ENCODE measurements at places on chromosomes 16 and 17.

- no peak for DNase-seq
These were observed 76.8 kb downstream of the MPRIP start for GRCh38 chr17:17119106-17119505.

DNA sequence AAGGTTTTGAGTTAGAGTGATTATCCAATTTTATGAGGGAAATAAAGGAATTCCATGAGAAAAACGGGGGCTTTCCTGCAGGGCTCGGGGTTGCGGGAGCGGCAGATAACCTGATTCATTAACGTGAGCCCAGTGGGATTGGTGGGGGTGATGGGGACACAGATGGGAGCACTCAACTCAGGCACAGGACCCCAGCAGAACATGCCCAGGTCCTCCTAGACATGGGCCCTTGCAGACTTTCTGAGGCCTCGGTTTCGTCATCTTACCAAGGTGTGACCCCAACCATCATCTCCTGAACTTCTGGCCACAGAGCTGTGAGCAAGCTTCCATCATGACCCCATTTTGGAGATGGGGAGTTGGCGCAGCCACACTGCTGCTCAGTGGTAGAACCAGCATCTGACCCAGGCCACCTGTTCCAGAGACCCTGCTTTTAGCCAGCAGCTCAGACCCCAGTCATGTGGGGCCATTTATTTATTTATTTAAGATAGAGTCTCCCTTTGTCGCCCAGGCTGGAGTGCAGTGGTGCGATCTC lies 22.3 kb downstream of the CARHSP1 start:
- no peak for DNase-seq

DNA sequence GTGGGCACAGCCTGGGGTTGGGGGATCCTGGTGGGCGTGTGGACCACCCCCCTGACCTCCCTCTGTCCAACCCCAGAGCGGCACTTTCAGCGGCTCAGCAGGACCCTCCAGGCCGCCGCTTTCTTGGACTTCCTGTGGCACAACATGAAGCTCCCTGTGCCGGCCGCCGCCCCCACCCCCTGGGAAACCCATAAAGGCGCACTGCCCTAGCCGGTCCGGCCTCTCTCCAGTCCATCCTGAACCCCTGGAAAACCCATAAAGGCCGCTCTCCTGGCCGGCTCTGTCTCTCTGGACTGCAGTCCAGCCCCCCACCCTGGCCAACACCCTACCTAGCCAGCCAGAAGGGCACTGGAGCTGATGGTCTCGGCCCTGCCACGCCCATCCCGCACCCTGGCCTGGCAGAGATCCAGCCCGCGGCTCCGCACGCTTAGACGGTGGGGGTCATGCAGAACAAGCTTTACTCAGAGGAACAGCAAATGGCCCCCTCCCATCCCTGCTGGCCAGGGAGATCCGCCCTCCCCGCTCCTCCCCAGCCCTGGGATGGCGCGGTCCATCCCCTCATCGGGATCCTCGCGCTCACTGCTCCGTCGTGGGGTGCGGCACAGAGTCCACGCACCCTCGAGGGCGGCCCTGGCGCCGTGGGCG lies 2.7 kb downstream of the NOXO1 start:
- DNase-seq = no peak

DNA sequence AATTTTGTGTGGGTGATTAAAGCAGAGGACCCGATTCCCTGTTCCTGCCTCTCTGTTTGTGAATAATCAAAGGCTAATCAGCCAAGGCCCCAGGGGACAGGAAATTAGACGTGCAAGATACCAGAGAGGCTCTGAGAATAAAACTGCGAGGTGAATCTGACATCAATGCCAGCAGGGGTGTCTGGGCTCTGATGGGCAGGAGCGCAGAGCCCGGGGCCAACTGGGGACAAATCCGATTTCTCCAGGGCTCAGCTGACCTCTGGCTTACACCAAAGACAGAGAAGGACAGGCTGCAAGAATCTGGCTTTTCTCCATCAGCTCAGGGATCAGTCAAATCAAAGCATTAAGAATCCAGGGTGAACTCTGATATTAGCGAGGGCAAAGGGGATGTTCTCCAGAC lies 174.3 kb downstream of the XYLT1 start:
- no peak for DNase-seq

DNA sequence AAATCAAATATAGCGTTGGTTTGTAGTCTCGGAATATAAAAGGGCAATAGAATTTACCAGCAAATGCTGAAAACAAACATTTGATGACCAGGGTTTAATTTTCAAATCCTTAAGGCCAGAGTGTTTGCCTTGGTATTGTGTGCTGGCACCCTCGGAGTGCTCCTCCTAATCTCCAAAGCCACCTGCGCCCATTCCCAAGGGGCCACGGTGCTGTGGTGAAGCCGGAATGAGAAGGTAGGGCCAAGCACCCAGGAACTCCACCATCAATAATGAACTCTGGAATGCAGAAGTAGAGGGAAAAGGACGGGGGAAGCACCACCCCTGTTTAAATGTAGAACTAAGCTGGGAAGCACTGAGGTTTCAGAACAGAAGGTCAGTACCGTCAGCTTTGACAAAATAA lies 51.9 kb downstream of the COG7 start:
- no peak for DNase-seq

DNA sequence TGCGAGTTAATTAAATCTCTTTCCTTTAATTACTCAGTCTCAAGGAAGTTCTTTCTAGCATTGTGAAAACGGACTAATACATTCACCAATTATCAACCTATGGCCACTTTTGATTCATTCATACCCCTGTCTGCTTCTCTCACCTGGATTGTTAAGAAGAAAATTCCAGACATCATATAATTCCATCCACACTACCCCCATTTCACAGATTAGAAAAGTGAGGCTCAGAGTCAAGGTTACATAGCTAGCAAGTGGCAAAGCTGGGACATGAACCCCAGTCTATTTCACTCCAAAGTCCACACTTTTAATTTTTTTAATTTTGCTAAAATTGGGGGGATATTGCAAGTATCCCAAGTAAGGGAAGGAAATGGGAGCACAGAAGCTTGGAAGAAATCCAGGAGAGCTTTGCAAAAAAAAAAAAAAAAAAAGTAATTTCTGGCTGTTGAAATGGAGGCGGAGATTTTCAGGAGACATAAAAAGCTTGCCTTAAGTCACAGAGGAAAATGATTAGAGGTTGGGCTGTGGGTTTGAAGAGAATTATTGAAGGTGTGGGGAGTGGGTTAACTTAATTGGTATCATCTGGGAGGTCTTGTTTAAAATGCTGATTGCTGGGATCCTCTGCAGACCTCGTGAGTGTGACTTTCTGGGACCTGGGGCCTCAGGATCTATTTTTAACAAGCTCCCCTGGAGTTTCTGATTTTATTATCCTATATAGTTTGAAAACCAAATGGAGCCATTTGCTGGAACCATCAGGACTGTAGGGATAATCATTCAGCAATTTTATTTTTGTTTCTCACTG lies 42.3 kb upstream of the ZKSCAN2 start:
- DNase-seq = no peak

- no peak for DNase-seq
These were observed 11.4 kb downstream of the NETO2 start for GRCh38 chr16:47132308-47132707.

GRCh38 chr17:72223866-72224291 lies 103.1 kb downstream of the SOX9 start:
- no peak for DNase-seq

GRCh38 chr17:82097919-82098168 lies 192 bp downstream of the FASN start:
- DNase-seq = no peak

DNA sequence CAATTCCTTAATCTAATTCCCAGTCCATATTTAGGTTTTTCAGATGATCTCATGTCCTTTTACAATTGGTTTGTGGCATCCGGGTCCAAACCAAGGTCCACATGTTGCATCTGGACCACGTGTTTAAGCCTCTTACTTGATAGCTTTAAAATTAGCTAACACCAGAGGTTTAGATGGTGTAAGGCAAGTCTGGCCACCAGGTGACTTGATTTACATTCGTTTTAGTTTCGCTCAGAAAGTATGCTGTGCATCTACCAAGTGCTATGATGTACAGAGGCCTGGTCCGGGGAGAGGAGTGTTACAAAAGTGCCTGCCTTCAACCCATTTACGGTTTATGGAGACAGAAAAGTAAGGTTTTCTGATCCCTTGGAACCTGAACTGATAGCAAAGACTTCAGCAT lies 878 bp upstream of the DNAJA2 start:
- DNase-seq = no peak

DNA sequence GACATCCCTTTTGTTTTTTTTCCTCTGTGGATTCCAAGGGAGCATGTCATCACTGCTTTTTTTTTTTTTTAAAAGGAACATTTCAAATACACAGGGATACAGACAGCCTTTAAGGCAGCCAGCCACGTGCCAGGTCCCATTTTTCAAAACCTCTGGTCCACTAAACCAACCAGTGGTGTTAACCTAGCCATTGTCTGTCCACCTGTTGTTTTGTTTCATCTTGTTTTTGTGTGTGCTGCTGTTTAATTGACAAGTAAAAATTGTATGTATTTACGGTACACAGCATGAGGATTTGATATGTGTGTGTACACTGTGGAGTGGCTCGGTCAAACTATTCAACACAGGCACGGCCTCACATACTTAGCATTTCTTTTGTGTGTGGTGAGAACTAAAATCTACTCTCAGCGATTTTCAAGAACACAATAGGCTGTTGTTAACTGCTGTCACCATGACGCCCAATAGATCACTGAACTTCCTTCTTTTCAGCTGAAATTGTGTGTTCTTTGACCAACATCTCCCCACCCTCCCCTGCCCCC lies 19.2 kb downstream of the TMEM114 start:
- DNase-seq = no peak

DNA sequence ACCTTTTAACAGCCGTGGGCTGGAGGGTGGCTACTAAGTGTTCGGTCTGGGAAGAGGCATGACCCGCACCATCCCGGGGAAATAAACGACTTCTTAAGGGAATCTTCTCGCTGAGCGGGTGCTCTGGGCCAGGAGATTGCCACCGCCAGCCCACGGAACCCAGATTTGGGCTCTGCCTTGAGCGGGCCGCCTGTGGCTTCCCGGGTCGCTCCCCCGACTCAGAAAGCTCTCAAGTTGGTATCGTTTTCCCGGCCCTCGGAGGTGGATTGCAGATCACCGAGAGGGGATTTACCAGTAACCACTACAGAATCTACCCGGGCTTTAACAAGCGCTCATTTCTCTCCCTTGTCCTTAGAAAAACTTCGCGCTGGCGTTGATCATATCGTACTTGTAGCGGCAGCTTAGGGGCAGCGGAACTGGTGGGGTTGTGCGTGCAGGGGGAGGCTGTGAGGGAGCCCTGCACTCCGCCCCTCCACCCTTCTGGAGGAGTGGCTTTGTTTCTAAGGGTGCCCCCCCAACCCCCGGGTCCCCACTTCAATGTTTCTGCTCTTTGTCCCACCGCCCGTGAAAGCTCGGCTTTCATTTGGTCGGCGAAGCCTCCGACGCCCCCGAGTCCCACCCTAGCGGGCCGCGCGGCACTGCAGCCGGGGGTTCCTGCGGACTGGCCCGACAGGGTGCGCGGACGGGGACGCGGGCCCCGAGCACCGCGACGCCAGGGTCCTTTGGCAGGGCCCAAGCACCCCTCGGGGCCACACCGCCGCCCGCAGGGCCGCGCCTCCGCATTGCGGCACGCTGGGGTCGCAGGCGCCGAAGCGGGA lies 3.6 kb upstream of the CBX4 start:
- DNase-seq = no peak

DNA sequence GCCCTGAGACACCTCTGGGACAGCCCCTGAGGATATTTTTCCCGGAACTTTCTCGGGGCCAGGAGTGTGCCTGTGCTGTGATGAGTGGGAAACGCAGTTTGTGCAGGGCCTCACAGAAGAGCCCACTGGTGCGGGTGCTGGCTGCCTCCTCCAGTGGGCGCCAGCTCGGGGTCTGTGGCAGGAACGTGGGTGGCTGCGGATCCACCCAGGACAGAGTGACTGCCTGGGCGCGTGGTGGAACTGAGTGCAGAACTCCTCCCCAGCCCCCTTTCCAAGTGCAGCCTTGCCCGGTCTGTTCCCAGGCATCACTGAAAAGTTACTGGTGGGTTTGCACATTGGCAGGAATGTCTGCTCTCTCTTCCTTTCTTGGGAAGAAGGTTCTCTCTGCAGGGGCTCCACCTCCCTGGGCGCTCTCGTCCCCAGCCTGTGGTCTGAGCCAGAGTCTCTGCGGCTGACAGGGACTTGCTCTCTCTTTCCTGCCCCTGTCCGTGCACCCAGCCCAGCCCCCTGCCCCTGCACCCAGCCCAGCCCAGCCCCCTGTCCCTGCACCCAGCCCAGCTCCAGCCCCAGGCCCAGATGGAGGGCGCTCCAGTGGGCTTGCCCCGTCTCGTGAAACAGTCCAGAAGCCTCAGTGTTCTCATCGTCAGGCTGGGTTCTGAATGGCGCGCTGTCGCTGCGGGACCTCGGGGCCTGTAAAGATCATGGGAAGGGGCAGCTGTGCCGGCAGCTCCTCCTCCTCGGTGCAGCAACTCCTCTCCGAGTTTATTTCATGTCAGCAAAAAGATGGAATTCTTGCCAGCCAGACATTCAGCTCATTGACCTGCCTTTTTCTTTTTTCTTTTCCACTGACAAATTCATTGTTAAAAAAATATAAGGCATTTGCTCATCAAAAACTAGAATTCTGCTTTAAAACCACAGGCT lies 117.5 kb downstream of the BANP start:
- DNase-seq = no peak

GRCh38 chr16:24957887-24958286 lies 57.3 kb downstream of the ARHGAP17 start:
- DNase-seq = no peak

DNA sequence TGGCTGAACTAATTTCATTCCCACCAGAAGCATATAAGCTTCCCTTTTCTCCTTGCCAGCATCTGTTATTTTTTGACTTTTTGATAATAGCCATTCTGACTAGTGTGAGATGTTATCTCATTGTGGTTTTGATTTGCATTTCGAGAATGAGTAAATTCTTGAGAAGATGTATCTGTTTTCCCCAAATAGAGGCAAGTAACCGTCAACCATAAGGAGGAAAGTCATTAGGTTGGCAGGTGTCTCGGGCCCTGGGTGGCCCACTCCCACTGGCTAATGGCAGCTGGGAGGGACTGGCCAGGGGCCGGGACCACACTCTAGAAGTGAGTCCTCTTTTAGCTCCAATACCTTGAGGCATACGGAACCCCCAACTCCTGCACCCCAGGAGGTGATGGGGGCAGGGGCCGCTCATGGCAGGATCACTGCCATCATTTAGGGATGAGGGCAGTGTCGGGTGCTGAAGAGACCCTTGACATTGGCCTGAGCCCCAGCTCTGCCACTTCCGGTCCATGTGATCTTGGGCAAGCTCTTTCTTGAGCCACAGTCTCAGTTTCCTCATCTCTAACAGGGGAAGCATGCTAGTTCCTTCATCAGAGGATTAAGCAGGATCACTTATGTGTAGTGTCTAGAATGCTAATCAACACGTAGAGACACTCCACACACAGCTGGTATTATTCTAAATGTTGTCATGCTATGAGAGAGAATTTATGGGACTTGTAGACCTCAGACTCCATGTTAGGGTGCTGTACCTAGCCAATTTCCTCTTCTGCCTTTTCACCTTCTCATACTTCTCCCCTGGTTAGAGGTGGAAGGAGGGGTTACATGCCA lies 44.3 kb downstream of the RGS9 start:
- no peak for DNase-seq

GRCh38 chr16:30112197-30113030 lies 923 bp downstream of the GDPD3 start:
- no peak for DNase-seq
